ENCODE measurements at places on chromosomes 16 and 17.
A peak's percentile ranks its signal among the peaks of the same experiment; 100 is the strongest.

GRCh38 chr16:46606231-46606630 is 14.9 kb downstream of the SHCBP1 start:
- DNase-seq, result no peak
- peaks cover 39% of the 10 kb centered on the region for H3K36me3 ChIP-seq
- H3K27ac ChIP-seq, result no peak overlapping the region
- H3K4me1 ChIP-seq, result no peaks in the 10 kb centered on the region
- no peaks in the 10 kb centered on the region for H3K27me3 ChIP-seq
- H3K4me3 ChIP-seq, result no peak overlapping the region

GRCh38 chr17:17147821-17148220 is 58.3 kb downstream of the PLD6 start:
- H3K27me3 ChIP-seq, result no peaks in the 10 kb centered on the region
- peaks cover 29% of the 10 kb centered on the region for H3K4me1 ChIP-seq
- DNase-seq, result no peak
- no peak overlapping the region for H3K4me3 ChIP-seq

- peak overlapping the region; percentile 94 for H3K4me3 ChIP-seq
- peaks cover 35% of the 10 kb centered on the region for H3K36me3 ChIP-seq
- H3K27ac ChIP-seq, result peak overlapping the region; percentile 97
These were observed 1.1 kb upstream of the ZNF263 start for GRCh38 chr16:3282103-3282729.

GRCh38 chr17:66123163-66123562 is 68.8 kb downstream of the CEP112 start:
- H3K36me3 ChIP-seq, result no peaks in the 10 kb centered on the region
- H3K27me3 ChIP-seq, result no peaks in the 10 kb centered on the region
- H3K4me3 ChIP-seq, result no peak overlapping the region
- no peak overlapping the region for H3K27ac ChIP-seq

- no peak for DNase-seq
- no peaks in the 10 kb centered on the region for H3K4me1 ChIP-seq
- no peaks in the 10 kb centered on the region for H3K36me3 ChIP-seq
- no peaks in the 10 kb centered on the region for H3K27me3 ChIP-seq
- no peak overlapping the region for H3K27ac ChIP-seq
These were observed 441.0 kb upstream of the ERCC4 start for GRCh38 chr16:13478991-13479390.

- H3K4me3 ChIP-seq, result no peak overlapping the region
- peaks cover 12% of the 10 kb centered on the region for H3K4me1 ChIP-seq
- H3K27me3 ChIP-seq, result peaks cover 40% of the 10 kb centered on the region
- H3K36me3 ChIP-seq, result peaks cover 10% of the 10 kb centered on the region
- no peak overlapping the region for H3K27ac ChIP-seq
- DNase-seq, result no peak
These were observed 1.4 kb upstream of the GRIN2C start for GRCh38 chr17:74860872-74861661.

- H3K4me1 ChIP-seq, result peaks cover 8% of the 10 kb centered on the region
- H3K4me3 ChIP-seq, result no peak overlapping the region
- no peak for DNase-seq
- H3K36me3 ChIP-seq, result peaks cover 5% of the 10 kb centered on the region
These were observed 11.2 kb upstream of the ASGR1 start for GRCh38 chr17:7190276-7190917.

DNA sequence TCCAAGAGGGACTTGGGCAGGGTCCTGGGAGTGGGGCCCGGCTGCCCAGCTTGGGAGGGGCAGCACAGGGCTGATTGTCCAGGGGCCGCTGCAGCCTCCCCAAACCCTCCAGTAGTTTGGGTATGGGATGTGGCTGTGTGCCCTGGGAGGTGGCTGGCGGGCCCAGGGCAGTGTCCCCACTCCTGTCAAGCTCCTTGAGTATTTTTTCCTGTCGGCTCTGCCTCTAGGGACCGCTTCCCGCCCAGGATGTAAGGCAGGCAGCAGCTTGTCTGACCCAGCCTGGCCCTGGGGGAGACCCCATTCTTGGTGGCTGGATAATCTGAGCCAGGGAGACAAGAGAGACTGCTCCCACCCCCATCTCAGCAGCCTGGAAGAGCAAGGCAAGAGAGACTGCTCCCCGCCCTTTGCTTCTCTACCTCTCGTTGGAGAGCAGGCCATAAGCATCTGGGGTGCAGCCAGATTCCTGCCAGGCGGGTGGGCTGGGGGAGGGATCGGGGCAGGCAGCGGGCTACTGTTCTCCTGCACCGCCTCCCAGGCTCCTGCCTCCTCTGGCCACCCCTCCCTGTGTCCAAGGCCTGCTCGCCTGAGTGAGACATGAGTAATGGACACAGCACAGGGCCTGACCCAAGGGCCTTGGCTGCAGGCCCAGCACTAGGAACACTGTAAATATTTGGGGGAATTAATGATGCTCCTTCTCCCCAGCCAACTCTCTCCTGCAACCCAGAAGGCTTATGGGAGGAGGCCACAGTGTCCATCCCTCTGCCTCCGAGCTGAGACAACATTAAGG is 18.4 kb upstream of the ITGA3 start:
- H3K4me1 ChIP-seq, result no peaks in the 10 kb centered on the region
- H3K27me3 ChIP-seq, result peaks cover 32% of the 10 kb centered on the region
- H3K36me3 ChIP-seq, result no peaks in the 10 kb centered on the region
- no peak for DNase-seq
- H3K4me3 ChIP-seq, result no peak overlapping the region
